ENCODE measurements at places on chromosomes 3 and 15.

GRCh38 chr3:188507244-188507720, 353.3 kb downstream of the LPP start:
- no peaks in the 10 kb centered on the region for H3K36me3 ChIP-seq
- no peaks in the 10 kb centered on the region for H3K27me3 ChIP-seq
- peaks cover 19% of the 10 kb centered on the region for H3K4me1 ChIP-seq
- no peak overlapping the region for H3K27ac ChIP-seq
- H3K4me3 ChIP-seq, result no peak overlapping the region

GRCh38 chr15:51688863-51689262, 7.6 kb downstream of the SCG3 start:
- no peak for DNase-seq
- no peak overlapping the region for H3K4me3 ChIP-seq
- no peaks in the 10 kb centered on the region for H3K36me3 ChIP-seq

DNA sequence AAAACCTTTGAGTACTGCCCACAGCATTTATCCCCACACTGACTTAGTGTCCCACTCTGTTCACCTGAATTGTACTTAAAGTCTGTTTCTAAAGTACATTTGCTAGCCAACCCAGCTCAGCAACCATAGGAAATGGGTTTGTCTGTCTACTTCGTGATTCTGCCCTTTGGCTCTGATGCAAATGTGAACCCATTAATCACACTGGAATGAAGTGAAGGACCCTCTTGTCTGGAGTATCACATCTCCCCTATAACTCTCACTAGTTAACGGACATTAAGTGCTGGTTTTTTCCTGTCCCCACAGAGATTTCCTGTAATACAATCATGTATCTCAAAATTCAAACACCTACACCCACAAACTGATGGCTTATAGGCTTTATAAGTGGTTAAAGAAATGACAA, 20.5 kb downstream of the EID1 start:
- H3K27ac ChIP-seq, result no peak overlapping the region
- no peak for DNase-seq
- H3K27me3 ChIP-seq, result no peaks in the 10 kb centered on the region
- no peak overlapping the region for H3K4me3 ChIP-seq

DNA sequence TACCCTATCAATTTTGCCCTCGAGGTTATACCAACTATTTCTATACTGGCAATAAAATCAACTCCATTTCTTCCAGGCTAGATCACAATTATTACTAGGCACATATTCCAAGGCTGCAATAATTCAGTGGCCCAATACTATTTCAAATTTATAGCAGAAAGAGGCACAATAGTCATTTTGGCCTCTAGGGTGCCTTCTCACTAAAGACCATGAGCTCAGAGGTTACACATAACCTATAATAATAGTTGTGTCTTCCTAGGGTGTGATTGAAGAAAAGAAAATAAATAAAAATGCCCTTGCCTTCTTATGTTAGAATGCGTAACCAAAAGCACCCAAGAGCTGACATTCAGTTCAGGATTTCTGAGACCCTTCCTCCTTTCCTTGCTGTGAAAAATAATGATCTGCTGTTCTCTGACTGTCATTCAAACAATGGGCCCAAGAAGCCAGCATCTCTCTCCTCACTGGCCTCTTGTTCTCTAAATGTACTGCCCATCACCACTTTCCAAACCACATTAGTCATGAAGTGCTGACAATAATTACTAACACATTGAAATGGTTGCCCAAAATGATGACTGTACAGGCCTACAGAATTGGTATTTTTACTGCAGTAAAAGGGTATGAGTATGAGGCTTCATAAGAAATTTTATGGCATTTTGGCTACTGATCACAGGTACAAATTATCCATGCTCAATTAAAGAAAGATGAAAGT, 244.8 kb downstream of the LRRN1 start:
- DNase-seq, result no peak
- H3K27me3 ChIP-seq, result no peaks in the 10 kb centered on the region
- H3K4me1 ChIP-seq, result no peaks in the 10 kb centered on the region
- no peaks in the 10 kb centered on the region for H3K36me3 ChIP-seq
- H3K27ac ChIP-seq, result no peak overlapping the region

- no peaks in the 10 kb centered on the region for H3K36me3 ChIP-seq
- no peak overlapping the region for H3K27ac ChIP-seq
- H3K4me1 ChIP-seq, result peaks cover 14% of the 10 kb centered on the region
- H3K4me3 ChIP-seq, result no peak overlapping the region
Observed at GRCh38 chr15:34520566-34520965, 62.9 kb downstream of the GOLGA8B start.

- no peak overlapping the region for H3K27ac ChIP-seq
- H3K4me3 ChIP-seq, result no peak overlapping the region
- no peaks in the 10 kb centered on the region for H3K27me3 ChIP-seq
- H3K36me3 ChIP-seq, result no peaks in the 10 kb centered on the region
Observed at GRCh38 chr3:87268646-87269211, 7.7 kb downstream of the POU1F1 start.

- H3K4me3 ChIP-seq, result no peak overlapping the region
- H3K27ac ChIP-seq, result no peak overlapping the region
- H3K4me1 ChIP-seq, result peaks cover 14% of the 10 kb centered on the region
- peaks cover 5% of the 10 kb centered on the region for H3K27me3 ChIP-seq
- DNase-seq, result no peak
Observed at GRCh38 chr15:68631601-68632051, 52.8 kb downstream of the CORO2B start.

GRCh38 chr3:183272791-183273190, 19.7 kb downstream of the B3GNT5 start:
- H3K4me1 ChIP-seq, result no peaks in the 10 kb centered on the region
- H3K4me3 ChIP-seq, result no peak overlapping the region
- H3K36me3 ChIP-seq, result no peaks in the 10 kb centered on the region
- DNase-seq, result no peak
- H3K27ac ChIP-seq, result no peak overlapping the region
- no peaks in the 10 kb centered on the region for H3K27me3 ChIP-seq

GRCh38 chr3:25895031-25895430, 105.1 kb downstream of the OXSM start:
- no peak overlapping the region for H3K4me3 ChIP-seq
- H3K27ac ChIP-seq, result no peak overlapping the region
- H3K36me3 ChIP-seq, result no peaks in the 10 kb centered on the region
- no peak for DNase-seq
- no peaks in the 10 kb centered on the region for H3K27me3 ChIP-seq

DNA sequence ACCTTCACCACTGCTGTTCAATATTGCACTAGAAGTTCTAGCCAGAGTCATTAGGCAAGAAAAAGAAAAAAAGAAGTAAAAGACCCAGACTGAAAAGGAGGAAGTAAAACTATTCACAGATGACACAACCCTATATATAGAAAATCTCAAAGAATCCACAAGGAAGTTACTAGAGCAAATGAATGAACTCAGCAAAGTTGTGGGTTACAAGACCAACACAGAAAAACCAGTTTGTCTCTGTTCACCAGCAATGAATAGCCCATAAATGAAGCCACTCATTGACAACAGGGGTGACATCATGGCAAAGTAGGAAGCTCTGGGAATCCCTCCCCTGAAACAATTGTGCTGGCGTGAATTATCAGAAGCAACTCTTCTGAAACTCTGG, 4.6 kb downstream of the CFAP100 start:
- no peak overlapping the region for H3K27ac ChIP-seq
- H3K4me3 ChIP-seq, result no peak overlapping the region
- no peak for DNase-seq
- no peaks in the 10 kb centered on the region for H3K4me1 ChIP-seq
- H3K36me3 ChIP-seq, result no peaks in the 10 kb centered on the region
